ENCODE measurements at places on chromosomes 3 and 15.

DNA sequence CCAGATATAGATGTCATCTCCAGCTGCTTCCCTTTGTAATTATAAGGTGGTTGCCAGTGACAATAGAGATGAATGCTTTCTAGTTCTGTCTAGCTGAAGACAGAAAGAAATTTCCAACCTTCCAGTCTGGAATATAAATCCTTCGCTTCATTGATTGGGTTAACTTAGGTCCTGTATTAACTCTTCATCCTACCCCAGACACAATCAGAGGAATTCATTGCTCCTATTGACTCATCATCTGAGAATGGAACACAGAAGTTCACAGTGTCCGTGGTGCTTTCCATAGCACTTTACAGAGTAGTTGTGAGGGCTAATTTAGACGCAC, 241.4 kb downstream of the NFKBIZ start:
- DNase-seq, result no peak

- no peak for DNase-seq
These were observed 70.9 kb downstream of the AAGAB start for GRCh38 chr15:67183443-67184169.

- no peak for DNase-seq
These were observed 441.9 kb downstream of the PLOD2 start for GRCh38 chr3:145719114-145719513.

GRCh38 chr15:75809986-75810750, 33.1 kb upstream of the UBE2Q2 start:
- DNase-seq, result peak; percentile 61

DNA sequence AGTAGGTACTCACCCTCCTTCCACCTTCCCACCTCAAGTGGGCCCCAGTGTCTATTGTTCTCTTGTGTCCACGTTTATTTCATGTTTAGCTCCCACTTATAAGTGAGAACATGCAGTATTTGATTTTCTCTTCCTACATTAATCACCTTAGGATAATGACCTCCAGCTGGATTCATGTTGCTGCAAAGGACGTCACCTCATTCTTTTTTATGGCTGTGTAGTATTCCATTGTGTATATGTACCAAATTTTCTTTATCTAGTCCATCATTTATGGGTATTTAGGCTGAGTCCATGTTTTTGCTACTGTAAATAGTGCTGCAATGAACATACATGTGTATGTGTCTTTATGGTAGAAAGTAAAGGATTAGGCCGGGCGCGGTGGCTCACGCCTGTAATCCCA, 5.9 kb upstream of the MLF1 start:
- DNase-seq, result no peak

DNA sequence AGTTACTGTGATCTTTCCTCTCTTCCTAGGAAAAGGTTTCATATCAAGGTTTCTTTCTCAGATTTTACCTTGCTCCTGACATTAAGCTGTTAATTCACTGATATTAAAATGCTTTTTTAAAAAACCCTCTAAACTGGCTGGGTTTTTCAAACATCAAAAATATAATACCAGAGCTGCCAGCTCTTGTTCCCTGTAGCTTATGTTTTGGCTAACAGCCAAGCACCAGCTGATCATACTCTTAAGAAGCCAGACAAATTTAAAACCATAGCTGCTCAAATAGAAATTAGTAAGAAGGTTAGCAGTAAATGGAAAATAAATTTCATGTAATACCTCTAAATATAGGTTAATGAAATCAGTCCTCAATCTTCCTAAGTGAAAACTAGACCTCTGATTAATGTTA, 657.5 kb downstream of the GRM7 start:
- DNase-seq, result peak; percentile 14
